Astrocyte of the cerebellum (primary cell): ENCODE measurements at places on chromosomes 13 and 19.
A peak's percentile ranks its signal among the peaks of the same experiment; 100 is the strongest.

DNA sequence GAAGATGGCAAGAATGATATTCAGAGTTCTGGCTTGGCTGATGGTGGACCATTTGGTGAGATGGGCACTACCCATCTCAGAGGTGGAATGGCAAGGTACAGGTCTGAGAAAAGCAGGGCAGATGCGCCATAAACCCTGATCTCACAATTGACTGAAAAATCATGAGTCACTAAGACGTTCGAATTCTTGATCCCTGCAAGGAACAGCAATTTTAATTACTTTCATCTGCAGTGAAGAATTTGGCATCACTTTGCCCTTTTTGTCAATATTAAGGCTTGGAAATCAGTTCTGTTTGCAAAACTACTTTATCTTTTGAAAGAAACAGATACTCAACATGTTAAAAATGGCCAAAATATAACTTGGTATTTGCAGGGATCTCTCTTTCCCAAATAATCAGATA lies 38.1 kb downstream of the HTR2A start:
- no peak for DNase-seq

DNA sequence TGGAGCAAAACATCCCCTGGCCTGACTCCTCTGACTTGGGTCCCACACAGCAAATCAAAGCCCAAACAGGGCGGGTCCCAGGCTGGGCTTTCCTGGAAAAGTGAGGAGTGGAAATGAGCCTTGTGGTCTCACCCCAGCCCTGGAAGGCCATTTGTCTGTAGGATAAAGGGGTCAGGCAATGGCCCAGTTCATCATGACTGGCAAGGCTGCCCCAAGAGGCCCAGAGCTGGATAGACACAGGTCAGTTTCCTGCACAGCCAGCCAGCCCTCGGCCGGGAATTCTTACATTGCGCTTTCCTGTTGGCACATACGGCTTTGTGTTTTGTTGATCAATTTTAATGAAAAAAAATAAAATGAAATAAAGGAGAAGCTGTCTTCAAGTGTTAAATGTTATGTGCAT lies 174.3 kb downstream of the TSHZ3 start:
- DNase-seq = no peak

DNA sequence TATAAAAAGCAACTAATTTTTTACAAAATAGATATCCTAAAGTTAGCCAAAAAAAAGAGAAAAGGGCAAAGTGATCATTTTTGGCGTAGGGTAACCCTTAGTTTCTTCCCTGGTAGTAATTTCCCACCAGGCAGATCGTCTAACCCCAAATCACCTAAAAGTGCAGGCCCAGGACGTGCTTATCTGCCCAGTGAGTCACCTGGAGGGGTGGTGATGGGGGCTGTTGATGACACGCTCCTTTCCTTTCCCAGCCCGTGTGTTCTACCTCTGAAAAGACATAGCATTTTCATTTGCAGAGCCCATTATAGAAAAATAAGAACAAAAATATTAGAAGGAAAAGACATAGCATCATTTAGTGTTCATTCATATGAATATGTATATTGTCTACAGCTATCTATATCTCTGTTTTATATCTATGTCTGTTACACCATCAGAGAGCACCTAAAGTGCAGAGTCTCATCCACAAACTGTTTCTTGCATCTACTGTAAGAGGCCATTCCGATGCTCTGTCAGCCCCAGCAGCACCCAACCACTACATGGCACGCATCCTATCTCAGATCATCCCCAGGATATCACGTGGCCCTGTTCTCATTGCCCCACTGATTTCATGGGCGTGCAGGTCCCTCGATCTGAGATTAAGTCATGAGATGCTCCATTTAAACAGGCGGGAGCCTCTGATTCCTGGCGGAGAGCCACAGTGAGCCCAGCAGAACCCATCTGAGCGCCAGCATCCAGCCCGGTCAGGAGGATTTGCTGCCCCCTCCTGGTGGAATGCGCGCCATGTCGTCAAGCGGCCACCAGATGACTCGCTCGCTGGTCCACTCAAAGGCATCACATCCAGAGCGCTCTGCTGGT lies 8.5 kb upstream of the LILRB3 start:
- peak; percentile 43 for DNase-seq

GRCh38 chr13:91141543-91142061 lies 205.9 kb upstream of the MIR17HG start:
- no peak for DNase-seq

- DNase-seq = peak; percentile 86
These were observed 146.0 kb upstream of the GPC6 start for GRCh38 chr13:93080587-93080986.

- DNase-seq = no peak
These were observed 71.3 kb downstream of the KLF12 start for GRCh38 chr13:74062933-74063332.

DNA sequence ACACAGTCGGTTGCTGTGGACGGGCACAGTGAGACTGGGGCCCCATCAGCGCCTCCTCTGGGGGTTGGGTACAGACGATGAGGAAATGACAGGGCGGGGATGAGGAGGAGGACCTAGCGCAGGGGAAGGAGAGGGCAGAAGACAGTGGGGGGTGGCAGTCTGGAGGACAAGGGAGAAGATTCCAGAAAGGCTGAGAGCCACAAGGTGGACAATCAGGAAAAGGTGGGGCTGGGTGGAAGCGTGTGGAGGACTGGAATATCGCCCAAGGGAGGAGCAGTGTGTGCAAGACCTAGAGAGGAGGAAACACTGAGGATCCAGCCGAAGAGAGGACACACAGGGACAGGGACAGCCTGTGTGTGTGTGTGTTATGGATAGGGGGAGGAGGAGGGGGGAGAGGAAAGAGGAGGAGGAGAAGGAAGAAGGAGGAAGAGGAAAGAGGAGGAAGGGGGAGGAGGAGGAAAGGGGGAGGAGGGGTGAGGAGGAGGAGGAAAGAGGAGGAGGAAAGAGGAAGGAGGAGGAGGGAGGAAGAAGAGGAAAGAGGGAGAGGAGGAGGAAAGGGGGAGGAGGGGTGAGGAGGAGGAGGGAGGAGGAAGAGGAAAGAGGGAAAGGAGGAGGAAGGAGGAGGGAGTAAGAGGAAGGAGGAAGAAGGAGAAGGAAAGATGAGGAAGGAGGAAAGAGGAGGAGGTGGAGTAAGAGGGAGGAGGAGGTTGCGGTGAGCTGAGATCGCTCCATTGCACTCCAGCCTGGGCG lies 15.8 kb upstream of the GARIN5A start:
- no peak for DNase-seq

DNA sequence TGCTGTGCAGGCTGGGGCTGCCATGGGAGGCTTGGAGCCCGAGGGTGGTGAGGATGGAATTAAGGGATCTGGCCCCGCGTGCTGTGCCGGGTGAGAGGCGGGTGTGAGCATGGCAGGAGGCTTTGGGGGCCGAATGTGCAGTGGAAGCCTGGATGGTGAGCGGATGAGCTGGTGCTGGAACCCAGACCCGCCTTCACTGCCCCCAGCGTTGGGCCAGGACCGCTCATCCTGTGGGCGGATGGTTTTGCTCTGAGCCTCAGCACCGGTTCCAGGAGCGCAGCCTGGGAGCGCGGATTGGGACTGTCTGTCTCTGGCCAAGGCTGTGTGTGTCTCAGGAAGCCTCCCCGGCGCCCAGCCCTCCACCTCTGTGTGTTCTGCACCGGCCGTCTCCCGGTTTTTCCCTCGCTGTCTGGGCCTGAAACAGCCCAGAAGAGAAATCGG lies 16.7 kb downstream of the KDM4B start:
- no peak for DNase-seq

- peak; percentile 0 for DNase-seq
These were observed 1146.2 kb upstream of the SPRY2 start for GRCh38 chr13:81487151-81487550.

DNA sequence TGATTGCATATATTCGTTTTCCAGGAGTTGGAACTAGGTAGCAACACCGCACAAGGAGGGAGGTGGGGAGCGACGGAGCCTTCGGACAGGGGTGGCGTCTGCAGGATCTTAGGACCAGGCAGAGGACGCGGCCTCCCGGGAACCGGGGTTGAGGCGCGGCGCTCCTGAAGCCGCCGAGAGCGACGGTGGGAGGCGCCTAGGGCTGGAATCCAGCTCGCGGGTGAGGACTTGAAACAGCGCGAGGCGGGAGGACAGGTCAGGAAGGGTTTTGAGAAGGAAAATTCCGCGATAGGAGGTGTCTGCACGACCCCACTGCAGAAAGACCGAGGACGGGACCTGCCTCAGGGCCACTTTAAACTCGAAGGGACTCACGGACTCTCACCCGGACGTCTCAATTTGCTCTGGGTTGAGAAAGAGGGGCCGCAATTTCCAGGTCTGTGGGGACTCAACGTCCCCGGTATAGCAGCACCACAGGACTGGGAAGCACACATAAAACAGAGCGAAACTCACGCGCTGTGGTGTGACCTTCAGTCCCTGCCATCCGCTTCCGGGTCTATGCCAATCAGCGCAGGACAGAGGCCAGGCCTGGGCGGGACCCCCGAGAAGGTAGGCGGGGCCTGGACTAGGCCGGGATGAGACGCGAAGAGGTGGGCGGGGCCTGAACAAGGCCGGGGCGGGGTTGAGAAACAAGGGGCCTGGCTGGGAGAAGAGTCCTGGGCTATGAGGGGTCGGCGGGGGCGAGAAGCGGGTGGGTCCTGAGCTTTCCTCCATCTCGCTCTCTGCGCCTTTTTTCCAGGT lies at the start of gene ZNF320:
ZNF320 (minus strand) TSS at position 498 of the 798 bp plus-strand sequence. CDS start 7,380 bp downstream, outside the sequence.
- DNase-seq = peak; percentile 63
